Stimulated activated CD8-positive, alpha-beta memory T cell treated with anti-CD3 and anti-CD28 coated beads, Interleukin-4, amount 100 ng/mL, for 1 hour (primary cell): ENCODE measurements at places on chromosomes 16 and 17.
A peak's percentile ranks its signal among the peaks of the same experiment; 100 is the strongest.

GRCh38 chr16:71426880-71427615, 14.8 kb downstream of the TLE7 start:
- no peak for DNase-seq

GRCh38 chr16:3317315-3317999, 12.2 kb downstream of the ZNF75A start:
- no peak for DNase-seq

GRCh38 chr17:27264068-27264812, 29.7 kb upstream of the WSB1 start:
- no peak for DNase-seq

DNA sequence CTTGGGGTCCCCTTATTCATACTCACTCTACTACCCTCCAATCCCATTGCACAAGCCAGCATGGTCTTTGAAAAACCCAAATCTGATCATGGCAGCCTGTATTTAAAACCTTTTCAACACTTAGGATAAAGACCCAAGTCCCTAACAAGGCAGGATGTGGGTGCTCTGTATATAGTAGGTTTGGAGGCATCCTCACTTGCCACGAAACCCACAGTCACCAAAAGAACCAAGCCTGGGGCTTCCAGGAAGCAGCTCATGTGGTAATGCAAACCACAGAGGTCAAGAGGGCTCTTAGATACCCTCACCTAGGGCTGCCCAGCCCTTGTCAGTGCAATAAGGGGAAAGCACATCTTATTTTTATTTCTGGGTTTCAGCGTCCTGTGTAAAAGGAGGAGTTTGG, 218.6 kb upstream of the ASIC2 start:
- DNase-seq, result no peak

- no peak for DNase-seq
Measured at GRCh38 chr17:78368348-78368747, 8.5 kb upstream of the SOCS3 start.

GRCh38 chr17:15349119-15349518, 7.7 kb upstream of the TEKT3 start:
- DNase-seq, result no peak

- DNase-seq, result no peak
Measured at GRCh38 chr17:76955191-76955590, 87.0 kb downstream of the MGAT5B start.

- no peak for DNase-seq
Measured at GRCh38 chr17:61397086-61397842, 2.4 kb upstream of the TBX2 start.

GRCh38 chr16:68091380-68092261, 6.5 kb downstream of the NFATC3 start:
- no peak for DNase-seq

- no peak for DNase-seq
Measured at GRCh38 chr16:49350265-49351095, 23.1 kb upstream of the C16orf78 start.

DNA sequence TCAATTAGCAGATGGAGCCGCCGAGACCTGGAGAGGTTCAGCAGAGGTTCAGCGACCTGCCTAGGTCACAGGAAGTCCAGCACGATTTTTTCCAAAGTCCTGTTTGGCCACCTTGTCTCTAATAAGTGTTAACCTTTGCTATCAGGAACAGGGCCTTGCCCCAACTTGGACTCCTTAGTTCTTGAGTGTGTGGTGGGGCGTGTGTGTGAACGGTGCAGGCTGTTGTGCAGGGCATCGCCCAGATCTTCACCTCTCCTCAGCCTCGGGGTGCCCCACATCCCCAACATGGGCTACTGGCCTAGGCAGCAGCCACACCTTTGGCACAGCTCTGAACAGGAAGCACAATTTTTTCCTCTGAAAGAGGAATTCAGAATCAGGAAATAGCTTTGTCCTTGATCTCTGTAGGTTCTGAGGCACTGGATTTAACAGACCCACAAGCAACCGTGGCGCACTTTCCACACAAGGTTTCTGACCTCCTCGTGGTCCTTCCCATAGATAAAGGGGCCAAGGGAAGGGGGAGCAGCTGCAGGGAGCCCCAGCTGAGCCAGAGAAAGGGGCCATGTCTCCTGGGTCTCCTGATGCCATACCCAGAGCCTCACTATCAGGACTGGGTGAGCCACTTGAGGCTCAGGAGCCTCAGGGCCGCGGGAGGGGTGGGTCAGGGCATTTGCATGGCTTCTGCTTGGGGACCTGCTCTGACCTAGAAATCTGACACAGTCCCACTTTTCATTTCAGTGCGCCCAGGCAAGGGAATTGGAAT, 10.4 kb downstream of the MPRIP start:
- no peak for DNase-seq

DNA sequence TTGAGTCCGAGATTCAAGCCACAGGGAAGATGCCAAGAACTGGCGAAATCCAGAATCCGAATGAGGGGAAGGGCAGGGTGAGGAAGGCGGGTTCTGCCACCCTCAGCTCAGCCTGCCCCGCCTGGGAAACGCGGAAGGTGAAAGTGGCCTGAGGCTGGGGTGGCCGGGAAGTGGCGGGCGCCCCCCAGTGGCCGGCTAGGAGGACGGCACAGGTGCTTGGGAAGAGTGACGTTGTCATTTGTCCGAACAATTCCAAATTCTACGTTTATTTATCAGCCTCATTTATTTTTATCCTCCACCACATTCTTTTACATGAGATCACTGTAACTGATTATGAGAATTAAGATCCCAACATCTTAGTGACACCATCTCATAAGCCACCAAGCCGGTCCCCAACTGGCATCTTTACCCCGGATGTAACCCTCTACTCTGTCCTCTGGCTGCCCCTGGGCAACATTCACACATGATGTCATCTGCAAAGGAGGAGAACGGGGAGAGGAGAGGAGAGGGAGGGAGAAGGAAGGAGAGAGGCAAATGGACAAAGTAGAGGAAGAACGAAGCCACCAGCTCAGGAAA, 21.3 kb downstream of the SRCIN1 start:
- DNase-seq, result peak; percentile 27

DNA sequence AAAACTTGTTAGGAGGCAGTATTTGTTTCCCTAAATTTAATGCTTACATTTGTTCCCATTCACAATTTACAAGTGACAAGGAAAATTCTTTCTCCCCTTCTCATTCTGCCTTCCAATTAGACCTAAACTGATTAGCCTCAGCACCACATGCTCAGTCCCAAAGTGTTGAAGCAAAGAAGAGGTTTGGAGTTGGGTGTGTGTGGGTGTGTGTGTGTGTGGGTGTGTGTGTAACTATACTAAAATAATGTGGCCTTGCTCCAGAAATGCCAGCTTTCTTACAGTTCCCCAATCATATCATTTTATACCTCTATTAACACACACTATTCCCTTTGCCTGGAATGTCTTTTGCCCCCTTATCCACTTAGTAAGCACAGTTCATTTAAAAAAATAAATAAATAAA, 6.9 kb upstream of the UTP6 start:
- no peak for DNase-seq

DNA sequence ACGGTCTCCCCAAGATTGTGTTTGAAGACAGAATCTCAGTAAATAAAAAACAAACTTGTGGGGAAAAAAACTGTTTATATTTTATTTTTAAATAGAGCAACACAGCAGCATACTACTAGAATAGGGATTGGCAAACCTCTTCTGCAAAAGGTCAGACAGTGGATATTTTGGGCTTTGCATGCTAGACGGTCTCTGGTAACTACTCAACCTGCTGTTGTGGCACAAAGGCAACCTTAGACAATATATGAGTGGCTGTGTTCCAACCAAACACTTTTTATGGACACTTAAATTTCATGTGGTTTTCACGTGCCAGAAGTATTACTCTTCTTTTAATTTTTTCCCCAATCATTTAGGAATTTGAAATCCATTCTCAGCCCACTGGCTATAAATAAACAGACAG, 55.0 kb downstream of the IRX5 start:
- DNase-seq, result no peak

DNA sequence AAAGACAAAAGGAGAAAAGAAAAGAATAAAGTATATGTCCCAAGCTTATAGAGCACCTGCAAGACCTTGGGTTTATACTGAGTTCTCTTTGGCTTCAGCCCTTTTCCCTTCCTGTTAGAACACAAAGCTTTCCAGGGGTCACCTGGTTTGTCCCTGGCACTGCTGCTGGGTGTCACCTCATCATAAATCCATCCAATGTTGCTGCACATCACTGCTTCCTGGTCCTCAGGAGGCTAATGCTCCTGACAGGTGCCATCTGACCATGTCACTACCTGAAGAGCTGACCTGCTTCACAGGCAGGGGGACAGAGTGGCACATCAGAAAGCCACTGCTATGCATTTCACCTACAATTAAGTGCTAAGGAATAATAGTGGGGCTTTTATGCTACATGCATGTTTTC, 164.6 kb upstream of the ELAC2 start:
- DNase-seq, result no peak
